ENCODE measurements at places on chromosomes 1 and 21.

- no peaks in the 10 kb centered on the region for H3K36me3 ChIP-seq
- no peak overlapping the region for H3K4me3 ChIP-seq
- no peak overlapping the region for H3K27ac ChIP-seq
- no peak for DNase-seq
- peaks cover 7% of the 10 kb centered on the region for H3K27me3 ChIP-seq
Observed at GRCh38 chr1:22922640-22923039, 50.0 kb downstream of the LACTBL1 start.

DNA sequence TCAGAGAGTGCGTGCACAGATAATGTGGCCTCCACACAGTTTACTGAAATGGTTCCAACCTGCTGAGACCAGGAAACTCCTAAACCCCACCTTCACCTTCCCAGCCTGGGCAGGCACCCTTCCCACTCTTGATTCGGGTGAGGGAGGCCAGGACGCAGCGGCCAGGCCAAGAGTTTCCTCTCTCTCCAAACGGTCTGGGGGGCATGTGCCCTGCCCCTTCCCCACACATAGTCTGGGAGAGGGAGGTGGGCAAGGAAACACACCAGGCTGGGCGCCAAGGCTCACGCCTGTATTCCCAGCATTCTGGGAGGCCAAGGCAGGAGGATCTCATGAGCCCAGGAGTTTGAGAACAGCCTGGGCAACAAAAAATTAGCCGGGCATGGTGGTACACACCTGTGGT is 9.6 kb downstream of the TNFRSF8 start:
- H3K4me1 ChIP-seq = peaks cover 20% of the 10 kb centered on the region
- no peaks in the 10 kb centered on the region for H3K36me3 ChIP-seq
- no peak overlapping the region for H3K27ac ChIP-seq
- H3K27me3 ChIP-seq = peaks cover 16% of the 10 kb centered on the region
- no peak for DNase-seq

GRCh38 chr1:30724655-30725421 is 1.5 kb upstream of the MATN1 start:
- no peak overlapping the region for H3K4me3 ChIP-seq
- H3K36me3 ChIP-seq = no peaks in the 10 kb centered on the region
- H3K27ac ChIP-seq = no peak overlapping the region
- H3K4me1 ChIP-seq = peaks cover 8% of the 10 kb centered on the region
- H3K27me3 ChIP-seq = no peaks in the 10 kb centered on the region
- DNase-seq = no peak

GRCh38 chr1:57797084-57797483 is 373.2 kb upstream of the DAB1 start:
- no peak for DNase-seq
- no peak overlapping the region for H3K4me3 ChIP-seq
- H3K36me3 ChIP-seq = no peaks in the 10 kb centered on the region
- H3K4me1 ChIP-seq = no peaks in the 10 kb centered on the region

DNA sequence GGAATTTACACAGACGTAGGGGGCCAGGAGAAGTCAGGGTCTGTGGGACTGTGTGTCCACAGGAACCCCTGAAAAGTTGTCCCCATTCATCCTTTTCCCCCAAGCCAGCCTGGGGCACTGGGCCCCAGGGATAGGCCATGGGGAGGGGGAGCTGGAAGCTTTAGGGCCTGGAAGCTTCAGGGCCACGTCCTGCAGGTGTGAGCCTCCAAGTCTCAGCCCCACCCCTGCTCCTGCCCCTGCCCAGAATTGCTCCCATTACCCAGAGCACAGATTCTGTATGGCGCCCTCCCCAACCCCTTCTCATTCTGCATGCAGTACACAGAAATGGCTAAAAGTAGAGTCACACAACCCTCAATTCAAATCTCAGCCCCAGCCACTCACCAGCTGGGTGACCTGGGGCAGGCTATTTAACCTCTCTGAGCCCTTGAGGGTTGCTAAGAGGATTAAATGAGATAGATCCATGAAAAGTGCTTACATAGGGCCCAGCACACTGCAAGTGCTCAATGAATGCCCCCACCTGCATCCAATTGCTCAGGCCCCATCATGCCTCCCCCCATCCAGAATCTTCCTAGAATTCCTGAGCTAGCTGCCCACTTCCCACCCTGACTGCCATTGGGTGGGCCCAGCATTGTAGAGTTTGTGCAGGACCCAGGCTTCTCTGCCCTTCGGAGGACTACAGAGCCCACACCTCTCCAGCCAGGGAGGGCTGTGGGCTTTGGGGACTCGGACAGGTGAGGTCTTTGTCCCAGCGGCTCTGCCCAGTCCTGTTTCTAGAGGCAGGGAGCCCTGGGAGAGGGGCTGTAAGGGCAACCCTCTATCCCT is 6.5 kb downstream of the RAP1GAP start:
- no peak for DNase-seq
- H3K4me1 ChIP-seq = peaks cover 3% of the 10 kb centered on the region
- H3K36me3 ChIP-seq = no peaks in the 10 kb centered on the region
- no peak overlapping the region for H3K27ac ChIP-seq

- H3K36me3 ChIP-seq = no peaks in the 10 kb centered on the region
- H3K27me3 ChIP-seq = peaks cover 2% of the 10 kb centered on the region
- H3K27ac ChIP-seq = no peak overlapping the region
- H3K4me1 ChIP-seq = no peaks in the 10 kb centered on the region
- no peak for DNase-seq
Observed at GRCh38 chr1:157439302-157439954, 112.9 kb downstream of the FCRL5 start.

GRCh38 chr21:24976238-24976637 is 631.0 kb downstream of the MRPL39 start:
- H3K4me1 ChIP-seq = no peaks in the 10 kb centered on the region
- no peak overlapping the region for H3K27ac ChIP-seq
- no peak for DNase-seq
- no peaks in the 10 kb centered on the region for H3K27me3 ChIP-seq
- no peaks in the 10 kb centered on the region for H3K36me3 ChIP-seq

GRCh38 chr1:28606771-28607170 is 14.7 kb downstream of the RAB42 start:
- no peak overlapping the region for H3K27ac ChIP-seq
- no peak overlapping the region for H3K4me3 ChIP-seq
- H3K27me3 ChIP-seq = no peaks in the 10 kb centered on the region
- peaks cover 7% of the 10 kb centered on the region for H3K4me1 ChIP-seq
- H3K36me3 ChIP-seq = peaks cover 23% of the 10 kb centered on the region

- no peaks in the 10 kb centered on the region for H3K27me3 ChIP-seq
- H3K36me3 ChIP-seq = no peaks in the 10 kb centered on the region
- no peak for DNase-seq
Observed at GRCh38 chr21:17726047-17726829, 92.9 kb downstream of the C21orf91 start.

DNA sequence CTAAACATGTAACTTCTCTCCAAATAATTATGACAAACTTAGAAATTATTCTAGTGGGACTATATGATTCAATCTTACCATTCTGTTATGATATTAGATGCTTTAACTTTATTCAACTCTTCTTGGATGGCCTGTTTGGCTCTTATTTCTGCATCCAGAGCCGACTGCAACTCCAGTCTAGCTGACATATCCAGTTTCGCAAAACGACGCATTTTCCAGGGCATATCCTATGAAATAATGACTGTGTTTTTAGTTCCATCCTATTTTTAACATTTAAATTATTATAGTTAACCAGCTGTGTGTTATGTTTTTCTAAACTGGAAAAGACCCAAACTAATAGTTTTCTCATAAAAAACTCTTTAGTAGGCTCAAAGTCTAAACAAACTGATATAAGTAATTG is 133.7 kb downstream of the COQ8A start:
- no peak overlapping the region for H3K4me3 ChIP-seq
- peaks cover 7% of the 10 kb centered on the region for H3K36me3 ChIP-seq
- H3K27me3 ChIP-seq = no peaks in the 10 kb centered on the region
- no peak overlapping the region for H3K27ac ChIP-seq

DNA sequence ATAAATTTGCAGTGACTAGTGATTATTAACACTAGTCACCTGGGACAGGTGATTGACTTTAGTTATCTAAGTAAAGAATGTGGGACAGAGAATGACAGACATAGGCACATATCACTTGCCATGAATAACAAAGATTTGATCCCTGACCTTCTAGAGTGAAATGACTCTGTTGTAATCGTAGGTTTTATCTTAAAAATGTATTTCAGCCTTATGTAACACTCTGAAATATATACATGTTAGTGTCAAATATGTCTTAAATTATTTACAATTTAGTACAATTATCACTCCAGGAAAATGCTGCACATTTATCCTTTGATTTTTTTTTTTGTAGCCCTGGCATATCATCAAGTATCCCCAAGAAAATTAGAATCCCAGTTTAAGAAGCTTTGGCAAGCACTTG is 186.4 kb upstream of the PTGFR start:
- no peaks in the 10 kb centered on the region for H3K36me3 ChIP-seq
- no peak overlapping the region for H3K4me3 ChIP-seq
- no peak overlapping the region for H3K27ac ChIP-seq
- no peaks in the 10 kb centered on the region for H3K27me3 ChIP-seq

DNA sequence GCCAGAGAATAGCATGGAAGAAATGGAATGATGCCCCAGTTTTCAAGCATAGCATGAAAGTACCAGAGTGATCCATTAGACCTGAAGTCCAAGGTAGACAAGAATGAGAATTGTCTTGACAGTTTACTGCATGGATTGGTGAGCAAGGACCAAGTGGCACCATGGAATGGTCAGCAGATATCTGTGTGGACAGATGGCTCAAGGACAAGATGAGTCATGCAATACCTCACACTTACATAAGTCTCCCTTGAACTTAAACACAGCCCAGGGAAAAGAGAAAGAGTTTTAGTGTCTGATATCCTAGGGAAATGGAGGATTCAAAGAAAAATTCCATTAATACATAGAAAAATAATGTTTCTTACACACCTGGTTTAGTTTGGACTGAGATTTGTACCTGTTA is 195.2 kb downstream of the MRPL39 start:
- no peak overlapping the region for H3K4me3 ChIP-seq
- no peak for DNase-seq
- H3K27me3 ChIP-seq = no peaks in the 10 kb centered on the region
- H3K4me1 ChIP-seq = no peaks in the 10 kb centered on the region

- H3K4me3 ChIP-seq = no peak overlapping the region
- peak; percentile 74 for DNase-seq
- no peaks in the 10 kb centered on the region for H3K27me3 ChIP-seq
Observed at GRCh38 chr1:215118081-215118480, 35.5 kb downstream of the KCNK2 start.

GRCh38 chr1:190597294-190597693 is 119.6 kb upstream of the BRINP3 start:
- no peak overlapping the region for H3K27ac ChIP-seq
- no peaks in the 10 kb centered on the region for H3K4me1 ChIP-seq
- H3K27me3 ChIP-seq = no peaks in the 10 kb centered on the region
- no peak overlapping the region for H3K4me3 ChIP-seq
- no peak for DNase-seq

- no peaks in the 10 kb centered on the region for H3K36me3 ChIP-seq
- peak; percentile 31 for DNase-seq
- no peak overlapping the region for H3K4me3 ChIP-seq
- no peak overlapping the region for H3K27ac ChIP-seq
- peaks cover 7% of the 10 kb centered on the region for H3K4me1 ChIP-seq
Observed at GRCh38 chr1:245129319-245130240, 25.2 kb upstream of the KIF26B start.

GRCh38 chr1:217067642-217068041 is 344.4 kb upstream of the ESRRG start:
- no peaks in the 10 kb centered on the region for H3K36me3 ChIP-seq
- no peak overlapping the region for H3K27ac ChIP-seq
- H3K4me1 ChIP-seq = no peaks in the 10 kb centered on the region
- H3K27me3 ChIP-seq = no peaks in the 10 kb centered on the region
- H3K4me3 ChIP-seq = no peak overlapping the region

GRCh38 chr1:209549443-209550205 is 33.9 kb upstream of the CAMK1G start:
- no peak overlapping the region for H3K4me3 ChIP-seq
- DNase-seq = no peak
- peaks cover 23% of the 10 kb centered on the region for H3K27me3 ChIP-seq
- no peaks in the 10 kb centered on the region for H3K4me1 ChIP-seq
- no peak overlapping the region for H3K27ac ChIP-seq

GRCh38 chr1:234838182-234838581 is 228.2 kb upstream of the IRF2BP2 start:
- DNase-seq = no peak
- no peak overlapping the region for H3K27ac ChIP-seq
- no peaks in the 10 kb centered on the region for H3K4me1 ChIP-seq
- H3K36me3 ChIP-seq = no peaks in the 10 kb centered on the region
